ENCODE measurements at places on chromosomes 5 and 9.

- DNase-seq, result no peak
Measured at GRCh38 chr9:133513214-133514100, 11.3 kb downstream of the MYMK start.

GRCh38 chr9:27043176-27043575 is 37.7 kb upstream of the LRRC19 start:
- no peak for DNase-seq

GRCh38 chr9:109193974-109194556 is 27.0 kb upstream of the FRRS1L start:
- no peak for DNase-seq

- no peak for DNase-seq
Measured at GRCh38 chr5:96852759-96853158, 23.5 kb upstream of the ERAP2 start.

GRCh38 chr9:106228861-106229260 is 534.5 kb downstream of the TMEM38B start:
- no peak for DNase-seq

- DNase-seq, result no peak
Measured at GRCh38 chr5:149682532-149683075, 47.5 kb upstream of the PPARGC1B start.

DNA sequence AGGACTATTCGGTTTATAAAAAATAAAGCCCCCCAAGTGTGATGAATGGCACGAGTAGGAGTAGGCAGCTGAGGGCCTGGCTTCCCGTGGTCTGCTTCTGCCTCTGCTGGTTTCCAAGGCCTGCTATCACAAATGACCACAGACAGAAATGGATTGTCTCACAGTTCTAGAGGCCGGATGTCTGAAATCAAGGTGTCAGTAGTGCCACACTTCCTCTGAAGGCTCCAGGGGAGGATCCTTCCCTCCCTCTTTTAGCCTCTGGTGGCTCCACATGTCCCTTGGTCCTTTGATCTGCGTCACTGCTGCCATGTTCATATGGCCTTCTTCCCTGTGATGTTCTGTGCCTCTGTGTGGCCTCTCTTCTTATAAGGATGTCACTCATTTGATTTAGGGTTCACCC is 15.1 kb downstream of the PRKACG start:
- DNase-seq, result no peak
